Stimulated activated CD4-positive, alpha-beta T cell treated with anti-CD3 and anti-CD28 coated beads, Interleukin-1b, Interleukin-23, amount 100 ng/mL, for 1 hour (primary cell): ENCODE measurements at places on chromosomes 2 and 18.

DNA sequence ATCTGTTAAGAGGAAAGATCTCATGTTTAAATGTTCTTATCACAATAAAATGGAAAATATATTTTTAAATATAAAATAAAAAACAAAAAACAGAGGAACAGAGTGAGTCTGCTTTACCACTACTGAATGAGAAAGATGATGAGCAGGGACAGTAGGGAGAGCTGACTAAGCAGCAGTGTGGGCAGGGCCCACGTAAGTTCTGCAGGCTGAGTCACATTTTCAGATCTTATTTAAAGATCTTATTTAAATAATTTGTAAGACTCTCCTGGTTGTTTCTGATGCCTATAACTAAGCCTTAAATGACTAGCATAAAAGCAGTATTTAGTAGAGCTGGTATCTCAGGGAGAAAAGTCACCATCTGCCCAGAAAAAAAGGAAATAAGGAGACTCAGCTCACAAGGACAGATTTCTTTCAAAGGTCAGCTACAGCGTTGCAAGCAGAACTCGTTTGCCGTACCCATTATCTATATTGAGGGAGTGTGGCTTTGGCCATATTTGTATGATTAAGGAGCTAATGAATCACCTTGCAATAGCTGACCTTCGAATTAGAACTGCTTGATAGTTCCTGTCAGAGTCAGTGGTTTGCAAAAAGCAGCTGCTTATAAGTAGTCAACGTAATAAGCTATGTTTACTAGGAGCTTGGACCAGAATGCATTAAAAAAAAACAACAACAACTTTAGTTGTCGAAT lies 322.1 kb upstream of the CHAC2 start:
- no peak for DNase-seq

DNA sequence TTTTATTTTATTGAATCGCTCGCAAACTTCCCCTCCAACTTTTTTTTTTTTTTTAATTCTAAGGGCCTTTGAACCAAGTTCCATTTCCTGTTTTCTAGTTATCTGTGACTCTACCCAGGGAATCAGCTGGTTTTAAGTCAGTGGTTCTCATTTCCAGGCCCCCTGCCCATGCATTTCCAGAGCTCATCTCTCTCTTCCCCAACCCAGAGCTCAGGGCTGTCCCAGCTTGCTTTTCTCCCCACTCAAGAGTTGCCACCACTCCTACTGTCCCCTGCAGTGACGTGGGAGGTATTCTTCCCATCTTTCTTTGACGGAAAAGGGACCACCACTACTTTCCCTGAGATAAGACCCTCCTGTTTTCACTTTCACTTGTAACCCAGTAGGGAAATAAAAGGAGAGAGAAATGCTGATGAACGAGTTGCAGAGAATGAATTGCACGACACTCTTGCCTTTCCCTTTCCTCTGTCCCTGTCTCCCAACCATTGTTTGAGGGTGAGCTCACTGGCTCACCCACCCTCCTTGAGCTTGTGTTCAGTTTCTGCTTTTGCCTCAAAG lies 42.1 kb downstream of the TET3 start:
- no peak for DNase-seq

- DNase-seq = no peak
Measured at GRCh38 chr18:48042431-48042830, 112.0 kb upstream of the SMAD2 start.

DNA sequence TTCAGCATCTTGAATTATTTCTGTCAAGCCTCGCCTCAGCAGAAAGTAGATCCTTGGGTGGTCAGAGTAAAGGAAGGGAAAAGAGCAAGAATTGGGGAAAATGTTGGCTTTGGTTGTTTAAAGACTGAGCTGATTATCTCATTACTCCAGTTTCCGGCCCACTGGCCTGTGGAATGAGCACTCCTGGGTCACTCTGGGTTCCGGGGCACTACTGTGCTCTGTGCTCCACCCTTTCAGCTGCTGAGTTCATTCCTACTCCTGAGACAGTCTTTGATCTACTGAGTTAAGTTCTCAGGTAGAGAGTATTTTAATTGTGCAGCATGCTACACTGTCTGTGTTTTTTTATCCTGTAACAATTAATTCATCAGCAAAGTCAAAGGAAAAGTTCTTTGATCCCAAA lies 427.7 kb downstream of the CDH2 start:
- DNase-seq = no peak

- no peak for DNase-seq
Measured at GRCh38 chr2:219252900-219253752, at the start of gene TUBA4B. Gene TUBA4B (plus strand): TSS chr2:219253243. CDS start chr2:219253408, 165 bp downstream.

DNA sequence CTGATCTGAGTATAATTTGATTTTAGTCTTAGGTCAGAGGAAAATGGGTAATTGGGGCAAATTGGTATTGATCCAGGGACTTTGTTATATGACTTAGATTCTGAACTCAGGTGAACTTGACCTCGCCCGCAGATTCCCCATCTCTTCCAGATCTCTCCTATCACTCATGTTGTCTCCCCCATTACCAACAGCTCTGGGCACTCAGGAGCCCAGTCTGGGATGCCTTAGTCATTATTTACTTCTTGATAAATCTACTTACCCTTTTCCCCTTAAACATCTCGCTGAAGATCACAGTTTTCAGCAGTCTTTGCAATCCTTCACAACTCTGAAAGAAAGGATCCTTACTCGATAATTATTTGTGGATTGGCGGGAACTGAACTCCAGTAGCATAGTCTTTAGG lies 19.6 kb upstream of the HNMT start:
- no peak for DNase-seq

GRCh38 chr18:79548621-79548985 lies 131.0 kb upstream of the CTDP1 start:
- no peak for DNase-seq

DNA sequence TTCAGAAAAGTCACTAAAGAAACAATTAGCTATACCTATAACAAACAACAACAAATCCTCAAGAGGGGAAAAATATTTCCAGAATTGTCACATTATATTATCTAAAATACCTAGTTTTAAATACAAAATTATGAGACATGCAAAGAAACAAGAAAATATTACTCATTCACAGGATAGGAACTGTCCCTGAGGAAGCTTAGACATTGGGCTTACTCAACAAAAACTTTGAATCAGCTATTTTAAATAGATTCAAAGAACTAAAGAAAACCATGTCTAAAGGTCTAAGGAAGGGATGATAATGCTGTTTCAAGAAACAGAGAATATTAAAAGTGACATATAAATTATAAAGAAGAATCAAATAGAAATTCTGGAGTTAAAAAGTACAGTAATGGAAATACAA lies 131.9 kb upstream of the ZNF516 start:
- no peak for DNase-seq

DNA sequence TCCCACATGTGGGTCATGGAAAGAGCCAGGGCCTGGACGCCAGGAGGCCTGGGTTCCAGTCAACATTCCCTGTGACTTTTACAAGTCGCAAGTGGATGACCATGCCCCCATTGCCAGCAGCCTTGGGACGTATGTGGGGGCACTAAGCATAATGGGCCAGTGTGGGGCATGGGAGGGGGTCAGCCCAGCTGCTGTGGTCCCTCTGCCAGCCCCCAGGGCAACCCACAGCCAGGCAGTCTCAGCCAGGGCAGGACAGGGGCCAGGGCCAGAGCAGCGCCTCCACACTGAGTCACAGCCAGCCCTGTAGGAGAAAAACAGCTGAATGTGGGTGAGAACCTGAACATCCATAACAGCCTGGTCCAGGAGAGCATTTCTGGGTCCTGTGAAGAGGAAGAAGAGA lies 173.2 kb downstream of the GFPT1 start:
- DNase-seq = no peak

DNA sequence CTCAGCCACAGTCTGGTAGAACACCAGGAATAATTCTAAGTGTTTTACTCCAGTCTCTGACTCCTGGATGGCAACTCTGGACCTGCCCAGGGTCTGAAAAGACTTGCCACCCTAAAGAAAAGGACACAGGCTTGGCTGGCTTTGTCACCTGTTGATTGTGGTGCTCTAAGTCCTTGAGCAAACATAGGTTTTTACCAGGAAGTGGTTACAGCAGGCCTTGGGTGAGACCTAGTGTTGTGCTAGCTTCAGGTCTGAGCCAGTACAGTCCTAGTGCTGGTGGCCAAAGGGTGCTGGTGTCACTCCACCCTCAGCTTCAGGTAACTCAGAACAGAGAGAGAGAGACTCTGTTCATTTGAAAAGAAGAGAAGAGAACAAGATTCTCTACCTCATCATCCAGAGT lies 1239.4 kb upstream of the CRIM1 start:
- no peak for DNase-seq

- no peak for DNase-seq
Measured at GRCh38 chr2:23330214-23330613, 54.8 kb upstream of the KLHL29 start.

DNA sequence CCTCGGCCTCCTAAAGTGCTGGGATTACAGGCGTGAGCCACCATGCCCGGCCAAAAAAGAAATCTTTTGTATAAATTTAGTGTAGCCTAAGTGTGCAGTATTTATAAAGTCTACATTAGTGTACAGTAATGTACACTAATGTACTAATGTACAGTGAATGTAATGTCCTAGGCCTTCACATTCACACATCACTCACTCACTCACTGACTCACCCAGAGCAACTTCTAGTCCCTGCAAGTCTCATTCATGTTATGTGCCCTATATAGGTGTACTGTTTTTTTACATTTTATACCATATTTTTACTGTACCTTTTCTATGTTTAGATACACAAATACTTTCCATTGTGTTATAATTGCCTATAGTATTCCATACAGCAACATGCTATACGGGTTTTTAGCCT lies 254.9 kb downstream of the MYO3B start:
- no peak for DNase-seq

DNA sequence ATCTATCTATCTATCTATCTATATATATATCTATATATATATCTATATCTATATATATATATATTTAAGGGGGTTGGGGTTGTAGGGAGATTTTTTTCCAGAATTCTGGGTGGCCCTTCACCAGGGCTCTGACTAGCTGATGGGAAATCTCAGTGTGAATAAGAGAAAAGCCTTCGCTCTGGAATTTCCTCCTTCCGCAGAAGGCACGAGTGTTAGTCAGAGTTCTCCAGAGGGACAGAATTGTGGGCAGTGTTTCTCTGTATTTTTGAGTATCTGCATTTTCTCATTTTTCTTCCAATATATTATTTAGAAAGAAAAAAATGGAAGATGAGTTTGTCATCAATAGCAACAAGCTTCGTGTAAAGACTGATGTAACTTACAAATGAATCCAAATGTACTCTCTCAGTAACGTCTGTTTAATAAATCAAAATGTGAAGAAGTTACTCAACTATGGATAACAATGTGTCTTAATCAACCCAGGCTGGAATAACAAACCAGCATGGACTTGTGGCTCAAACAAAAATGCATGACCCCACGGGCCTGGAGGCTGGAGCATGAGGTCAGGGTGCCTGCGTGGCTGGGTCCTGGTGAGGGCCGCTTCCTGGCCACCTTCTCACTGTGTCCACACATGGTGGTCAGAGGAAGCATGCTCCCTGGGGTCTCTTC lies 10.6 kb upstream of the SNTG2 start:
- no peak for DNase-seq

- no peak for DNase-seq
Measured at GRCh38 chr2:54912305-54912704, 137.9 kb downstream of the RTN4 start.

- no peak for DNase-seq
Measured at GRCh38 chr18:25422230-25422629, 70.3 kb upstream of the ZNF521 start.

- no peak for DNase-seq
Measured at GRCh38 chr2:155913356-155913755, 419.2 kb downstream of the NR4A2 start.

DNA sequence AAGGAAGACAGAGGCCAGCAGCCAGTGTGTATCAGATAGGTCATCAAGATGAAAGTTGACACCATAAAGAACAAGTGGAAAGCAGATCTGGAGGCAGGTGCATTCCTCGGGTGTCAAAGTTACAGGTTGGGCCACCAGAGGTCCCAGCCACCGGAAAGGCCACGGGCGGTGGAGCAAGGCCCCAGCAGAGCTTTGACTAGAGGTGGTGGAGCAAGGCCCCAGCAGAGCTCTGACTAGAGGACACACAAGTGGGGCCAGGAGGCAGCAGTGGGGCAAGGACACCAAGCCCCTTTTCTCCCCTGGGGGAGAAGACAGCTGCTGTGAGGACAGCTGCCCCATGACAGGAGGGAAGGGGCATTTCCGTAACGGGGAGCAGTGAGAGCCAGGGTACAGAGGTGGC lies 115.1 kb downstream of the GYPC start:
- no peak for DNase-seq

GRCh38 chr2:132392221-132392620 lies 24.4 kb upstream of the GPR39 start:
- DNase-seq = no peak

GRCh38 chr2:26080356-26080755 lies 46.5 kb downstream of the RAB10 start:
- no peak for DNase-seq
